ENCODE measurements at places on chromosomes 16 and 17. TPM values are rescaled to one million over a fixed set of nuclear protein-coding genes. Genes with fewer than 3 reads are reported as not detected.

DNA sequence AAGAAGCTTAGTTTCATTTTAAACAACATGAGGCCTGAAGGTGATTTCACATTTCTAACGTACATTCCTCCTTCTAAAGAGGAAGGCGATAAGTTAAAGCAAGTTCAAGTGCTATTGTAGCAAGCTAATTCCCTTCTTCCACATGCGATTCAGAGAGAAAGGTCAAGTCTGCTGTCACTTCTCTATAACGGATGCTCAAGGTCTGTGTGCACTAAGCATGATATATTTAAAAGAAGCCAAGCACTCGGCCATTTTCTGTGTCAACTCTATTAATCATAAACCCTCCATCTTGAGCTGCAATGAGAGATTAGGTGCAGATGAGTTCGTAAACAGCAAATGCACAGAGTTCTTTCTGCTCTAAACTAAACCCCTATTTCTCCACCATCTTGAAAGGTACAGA is 568.8 kb upstream of the ZFHX3 start:
- no peak overlapping the region for H3K27ac ChIP-seq
- no peaks in the 10 kb centered on the region for H3K27me3 ChIP-seq
- no peaks in the 10 kb centered on the region for H3K4me1 ChIP-seq
- no peaks in the 10 kb centered on the region for H3K36me3 ChIP-seq

GRCh38 chr17:19470530-19471261 is 59.7 kb downstream of the RNF112 start:
- DNase-seq = no peak
- no peaks in the 10 kb centered on the region for H3K27me3 ChIP-seq
- H3K4me3 ChIP-seq = no peak overlapping the region
- H3K36me3 ChIP-seq = no peaks in the 10 kb centered on the region

The ALOXE3 gene
- polyA plus RNA-seq = not detected

The FOXC2 gene
- polyA plus RNA-seq = 7.7 TPM

- no peaks in the 10 kb centered on the region for H3K27me3 ChIP-seq
- H3K4me3 ChIP-seq = no peak overlapping the region
- no peak for DNase-seq
- H3K36me3 ChIP-seq = no peaks in the 10 kb centered on the region
These were observed 21.5 kb downstream of the ITGAL start for GRCh38 chr16:30493941-30494488.

DNA sequence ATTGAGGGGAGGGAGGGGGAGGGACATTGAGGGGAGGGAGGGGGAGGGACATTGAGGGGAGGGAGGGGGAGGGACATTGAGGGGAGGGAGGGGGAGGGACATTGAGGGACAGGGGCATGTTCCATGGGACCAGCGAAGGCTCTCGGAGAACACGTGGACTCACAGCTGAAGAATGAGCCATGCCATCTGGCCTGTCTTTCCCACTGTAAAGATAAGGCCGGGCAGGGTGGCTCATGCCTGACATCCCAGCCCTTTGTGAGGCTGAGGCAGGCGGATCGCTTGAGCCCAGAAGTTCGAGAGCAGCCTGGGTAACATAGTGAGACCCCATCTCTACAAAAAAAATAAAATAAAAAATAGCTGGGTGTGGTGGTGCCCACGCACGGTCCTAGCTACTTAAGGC is 32.5 kb downstream of the RPH3AL start:
- no peak overlapping the region for H3K27ac ChIP-seq
- no peaks in the 10 kb centered on the region for H3K4me1 ChIP-seq
- no peaks in the 10 kb centered on the region for H3K27me3 ChIP-seq
- H3K4me3 ChIP-seq = no peak overlapping the region

The GRIN2C gene
- 0.03 TPM for polyA plus RNA-seq

The SNX20 gene
- not detected for polyA plus RNA-seq

DNA sequence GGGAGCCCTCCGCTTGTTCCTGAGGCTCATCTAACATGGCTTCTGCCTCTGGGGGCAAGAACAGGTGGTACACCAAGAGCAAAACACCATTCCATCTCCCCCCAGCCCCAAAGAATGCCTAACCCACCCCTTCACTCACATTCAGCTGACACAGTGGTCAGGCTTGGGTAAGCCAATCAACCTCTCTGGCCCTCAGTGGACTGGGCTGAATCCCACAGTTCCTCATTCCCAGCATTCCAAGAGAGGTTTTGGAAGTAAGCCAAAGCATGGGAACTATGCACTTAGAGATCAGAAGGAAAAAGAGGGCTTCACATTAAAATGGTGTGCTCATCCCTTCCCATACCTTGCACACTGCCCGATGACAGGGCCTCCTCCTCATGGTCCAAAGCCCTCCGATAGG is 7.8 kb downstream of the PIGS start:
- no peak overlapping the region for H3K4me3 ChIP-seq
- H3K27me3 ChIP-seq = no peaks in the 10 kb centered on the region
- H3K27ac ChIP-seq = no peak overlapping the region
- DNase-seq = peak; percentile 38
- no peaks in the 10 kb centered on the region for H3K4me1 ChIP-seq
- peaks cover 4% of the 10 kb centered on the region for H3K36me3 ChIP-seq
